ENCODE measurements at places on chromosomes 13 and 19.

GRCh38 chr19:18112989-18113478 lies 15.5 kb downstream of the MAST3 start:
- DNase-seq: peak; percentile 94
- peaks cover 11% of the 10 kb centered on the region for H3K4me1 ChIP-seq
- no peaks in the 10 kb centered on the region for H3K36me3 ChIP-seq
- H3K4me3 ChIP-seq: no peak overlapping the region
- H3K27ac ChIP-seq: no peak overlapping the region
- H3K27me3 ChIP-seq: peaks cover 21% of the 10 kb centered on the region

DNA sequence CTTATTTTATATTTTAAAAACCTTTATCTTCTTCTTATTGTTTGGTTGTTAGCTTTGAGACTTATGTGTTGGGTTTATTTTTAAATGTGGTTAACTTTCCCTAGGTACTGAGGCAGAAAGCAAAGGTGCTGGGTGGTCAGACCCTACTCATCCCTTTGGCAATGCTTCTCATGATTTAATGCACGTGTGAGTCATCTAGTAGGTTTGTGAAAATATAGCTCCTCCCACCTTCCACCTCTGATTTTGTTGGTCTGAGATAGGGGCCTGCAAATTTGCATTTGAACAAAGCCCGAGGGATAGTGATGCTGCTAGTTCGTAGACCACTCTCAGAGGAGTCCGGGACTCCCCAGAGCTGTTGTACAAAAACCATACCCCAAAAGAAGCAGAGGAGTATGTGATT lies 771.3 kb upstream of the ARGLU1 start:
- H3K4me1 ChIP-seq: 0 out of 2 replicates have a peak, but pooled peaks cover 4% of the 10 kb centered on the region
- no peak overlapping the region for H3K27ac ChIP-seq
- peak; percentile 19 for DNase-seq
- H3K4me3 ChIP-seq: no peak overlapping the region

- H3K4me3 ChIP-seq: no peak overlapping the region
- no peak for DNase-seq
- no peak overlapping the region for H3K27ac ChIP-seq
- H3K4me1 ChIP-seq: no peaks in the 10 kb centered on the region
- no peaks in the 10 kb centered on the region for H3K36me3 ChIP-seq
These were observed 198.1 kb downstream of the FGF14 start for GRCh38 chr13:102203718-102204117.

- H3K36me3 ChIP-seq: no peaks in the 10 kb centered on the region
- no peak overlapping the region for H3K4me3 ChIP-seq
- no peaks in the 10 kb centered on the region for H3K4me1 ChIP-seq
- no peak for DNase-seq
These were observed 134.6 kb downstream of the KATNAL1 start for GRCh38 chr13:30172593-30173302.

- H3K36me3 ChIP-seq: no peaks in the 10 kb centered on the region
- no peak for DNase-seq
- H3K27me3 ChIP-seq: peaks cover 77% of the 10 kb centered on the region
- no peak overlapping the region for H3K27ac ChIP-seq
- H3K4me1 ChIP-seq: peaks cover 11% of the 10 kb centered on the region
- no peak overlapping the region for H3K4me3 ChIP-seq
These were observed 3.4 kb downstream of the CACNG6 start for GRCh38 chr19:53994811-53995210.

GRCh38 chr19:28727480-28728159 lies 485.3 kb downstream of the UQCRFS1 start:
- DNase-seq: peak; percentile 85
- no peaks in the 10 kb centered on the region for H3K36me3 ChIP-seq
- no peak overlapping the region for H3K27ac ChIP-seq
- peaks cover 8% of the 10 kb centered on the region for H3K27me3 ChIP-seq
- H3K4me1 ChIP-seq: 0 out of 2 replicates have a peak, but pooled peaks cover 4% of the 10 kb centered on the region

GRCh38 chr19:57818378-57818777 lies 3.7 kb upstream of the ZNF552 start:
- no peaks in the 10 kb centered on the region for H3K27me3 ChIP-seq
- peak overlapping the region; percentile 95 for H3K4me3 ChIP-seq
- H3K27ac ChIP-seq: no peak overlapping the region
- peaks cover 21% of the 10 kb centered on the region for H3K4me1 ChIP-seq
- DNase-seq: no peak

DNA sequence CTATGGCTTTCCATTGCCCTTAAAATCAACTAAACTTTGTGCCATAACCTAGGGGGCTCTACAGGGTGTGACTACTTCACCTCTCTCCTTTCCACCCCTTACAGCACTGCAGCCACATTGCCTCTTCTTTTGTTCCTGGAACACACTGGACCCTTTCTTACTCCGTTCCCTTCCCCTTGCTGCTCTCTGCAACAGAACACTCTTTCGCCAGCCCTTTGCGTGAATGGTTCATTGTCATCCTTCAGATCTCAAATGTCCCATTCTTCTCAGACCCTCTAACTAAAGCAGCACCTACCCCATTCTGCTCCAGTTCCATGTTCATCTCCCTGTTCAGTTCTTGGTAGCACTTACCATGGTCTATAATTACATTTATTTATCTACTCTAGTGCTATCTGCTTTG lies 208.3 kb downstream of the OXGR1 start:
- DNase-seq: no peak
- no peaks in the 10 kb centered on the region for H3K27me3 ChIP-seq
- no peak overlapping the region for H3K4me3 ChIP-seq
- H3K36me3 ChIP-seq: no peaks in the 10 kb centered on the region
- no peak overlapping the region for H3K27ac ChIP-seq

DNA sequence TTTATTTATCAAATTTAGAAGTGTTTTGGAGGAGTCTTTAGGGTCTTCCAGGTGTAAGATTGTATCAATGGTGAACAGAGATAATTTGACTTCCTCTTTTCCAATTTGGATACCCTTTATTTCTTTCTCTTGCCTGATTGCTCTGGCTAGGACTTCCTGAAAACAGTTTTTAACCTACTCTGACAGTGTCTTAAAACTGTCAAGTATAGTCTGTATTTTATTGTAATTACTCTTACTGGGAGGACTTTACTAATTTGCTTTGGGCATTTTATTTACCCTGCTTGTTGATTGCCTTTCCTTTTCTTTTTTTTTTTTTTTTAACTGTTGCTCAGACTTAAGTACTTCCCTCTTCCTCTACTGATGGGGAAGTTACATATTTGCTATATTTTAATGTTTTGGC lies 81.3 kb downstream of the URI1 start:
- H3K27ac ChIP-seq: no peak overlapping the region
- H3K36me3 ChIP-seq: no peaks in the 10 kb centered on the region
- no peak overlapping the region for H3K4me3 ChIP-seq

DNA sequence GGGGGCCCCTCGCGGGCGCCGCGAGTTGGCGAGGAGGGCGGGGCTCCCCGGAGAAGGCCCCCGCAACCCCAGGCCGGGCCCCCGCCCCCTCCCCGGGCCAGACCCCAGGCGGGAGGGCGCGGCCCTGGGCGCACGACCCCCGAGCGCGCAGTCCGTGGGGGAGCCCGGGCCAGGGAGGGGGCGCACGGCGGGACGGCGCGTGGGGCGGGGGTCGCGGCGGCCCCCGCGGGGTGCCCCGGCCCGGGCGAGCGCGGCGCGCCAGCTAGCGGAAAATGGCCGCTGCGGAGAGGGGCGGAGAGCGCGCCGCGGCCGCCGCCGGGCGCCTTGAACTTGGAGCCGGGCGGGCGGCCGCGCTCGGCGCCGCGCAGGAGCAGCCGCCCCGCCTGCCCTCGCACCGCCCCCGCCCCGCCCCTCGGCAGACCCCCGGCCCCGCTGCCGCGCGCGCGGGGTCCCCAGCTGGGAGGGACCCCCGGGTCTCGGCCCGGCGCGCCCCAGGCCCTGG lies 6.4 kb upstream of the NFIC start:
- peak overlapping the region; percentile 51 for H3K4me3 ChIP-seq
- H3K27me3 ChIP-seq: peaks cover 95% of the 10 kb centered on the region
- no peaks in the 10 kb centered on the region for H3K4me1 ChIP-seq
- H3K27ac ChIP-seq: no peak overlapping the region
- no peaks in the 10 kb centered on the region for H3K36me3 ChIP-seq

DNA sequence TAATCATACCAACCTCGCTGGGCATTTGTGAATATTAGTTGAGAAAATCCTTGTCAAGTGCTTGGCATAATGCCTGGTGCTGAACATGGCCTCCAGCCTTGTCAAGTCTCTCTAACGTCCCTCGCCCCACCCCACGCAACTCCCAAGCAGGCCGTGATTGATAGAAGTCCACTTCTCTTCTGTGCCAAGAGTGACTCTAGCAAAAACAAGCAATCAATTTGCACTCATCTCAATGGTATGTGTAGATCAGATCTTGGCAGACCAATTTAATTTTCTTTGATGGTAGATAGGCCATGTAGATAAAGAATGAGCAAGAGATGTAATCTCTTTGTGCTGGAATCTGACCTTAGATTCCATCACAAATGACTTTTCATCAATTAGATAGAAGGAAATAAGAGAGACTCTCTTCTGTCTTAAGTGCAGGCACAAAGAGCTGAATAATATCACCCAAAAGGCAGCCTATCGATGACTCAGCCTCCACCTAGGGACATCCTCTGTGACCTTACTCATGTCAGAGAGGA lies 31.0 kb upstream of the KATNAL1 start:
- H3K4me3 ChIP-seq: no peak overlapping the region
- peaks cover 13% of the 10 kb centered on the region for H3K4me1 ChIP-seq
- H3K27ac ChIP-seq: no peak overlapping the region
- no peaks in the 10 kb centered on the region for H3K36me3 ChIP-seq
- DNase-seq: no peak
- H3K27me3 ChIP-seq: no peaks in the 10 kb centered on the region

DNA sequence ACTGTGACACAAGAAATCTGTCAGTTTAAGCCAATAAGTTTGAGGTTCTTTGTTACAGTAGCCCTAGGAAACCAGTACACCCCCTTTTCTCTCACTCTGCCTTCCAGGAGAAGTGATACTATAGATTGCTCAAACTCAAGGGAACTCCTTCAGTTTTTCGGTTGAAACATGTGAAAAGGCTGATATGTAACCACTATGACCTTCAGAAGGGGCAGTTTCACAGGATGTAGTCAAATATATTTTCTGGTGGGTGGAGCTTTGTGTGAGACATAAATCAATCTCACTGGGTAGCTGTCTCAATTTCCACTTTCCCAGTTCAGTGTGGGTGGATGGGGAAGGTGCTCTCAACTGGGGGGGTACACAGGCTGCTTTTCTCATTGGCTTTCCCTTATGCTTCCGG lies 41.7 kb downstream of the HTR2A start:
- H3K27me3 ChIP-seq: no peaks in the 10 kb centered on the region
- no peaks in the 10 kb centered on the region for H3K4me1 ChIP-seq
- H3K4me3 ChIP-seq: no peak overlapping the region
- no peaks in the 10 kb centered on the region for H3K36me3 ChIP-seq
- H3K27ac ChIP-seq: no peak overlapping the region
- DNase-seq: no peak

Measured in GM23338 (cell line).